ENCODE measurements at places on chromosomes 11 and 22. TPM values are rescaled to one million over a fixed set of nuclear protein-coding genes. Genes with fewer than 3 reads are reported as not detected.

The BLID gene
- not detected for total RNA-seq

The TMEM151A gene
- total RNA-seq, result 5.6 TPM

The FOSL1 gene
- 4.9 TPM for total RNA-seq

The TMPRSS4 gene
- not detected for total RNA-seq

The MS4A13 gene
- not detected for total RNA-seq

The RSF1 gene
- 28.4 TPM for total RNA-seq

The ACR gene
- total RNA-seq, result not detected

The SMIM35 gene
- total RNA-seq, result not detected

The SAA4 gene
- not detected for total RNA-seq

The CCDC34 gene
- 1.2 TPM for total RNA-seq

The OR51E2 gene
- total RNA-seq, result not detected

The FGF19 gene
- total RNA-seq, result not detected

The OR4P4 gene
- total RNA-seq, result not detected

The GNB1L gene
- total RNA-seq, result 6.6 TPM

The BEST1 gene
- total RNA-seq, result 1.5 TPM

The OPCML gene
- under 0.01 TPM for total RNA-seq

The SCGB1C1 gene
- not detected for total RNA-seq

The ANO1 gene
- 0.43 TPM for total RNA-seq

The SMTNL1 gene
- total RNA-seq, result not detected

The CD6 gene
- not detected for total RNA-seq

The MUC5B gene
- total RNA-seq, result not detected

The CSKMT gene
- 11.0 TPM for total RNA-seq

The GRAP2 gene
- not detected for total RNA-seq

The KCNK4 gene
- not detected for total RNA-seq

The SCARF2 gene
- 42.2 TPM for total RNA-seq

The PHLDB1 gene
- 124 TPM for total RNA-seq

The LMNTD2 gene
- total RNA-seq, result 0.60 TPM

The KCNQ1OT1 gene
- total RNA-seq, result 1.4 TPM

The NRGN gene
- total RNA-seq, result 6.6 TPM

The MUC6 gene
- total RNA-seq, result not detected
